ENCODE measurements at places on chromosomes 1 and 21.

DNA sequence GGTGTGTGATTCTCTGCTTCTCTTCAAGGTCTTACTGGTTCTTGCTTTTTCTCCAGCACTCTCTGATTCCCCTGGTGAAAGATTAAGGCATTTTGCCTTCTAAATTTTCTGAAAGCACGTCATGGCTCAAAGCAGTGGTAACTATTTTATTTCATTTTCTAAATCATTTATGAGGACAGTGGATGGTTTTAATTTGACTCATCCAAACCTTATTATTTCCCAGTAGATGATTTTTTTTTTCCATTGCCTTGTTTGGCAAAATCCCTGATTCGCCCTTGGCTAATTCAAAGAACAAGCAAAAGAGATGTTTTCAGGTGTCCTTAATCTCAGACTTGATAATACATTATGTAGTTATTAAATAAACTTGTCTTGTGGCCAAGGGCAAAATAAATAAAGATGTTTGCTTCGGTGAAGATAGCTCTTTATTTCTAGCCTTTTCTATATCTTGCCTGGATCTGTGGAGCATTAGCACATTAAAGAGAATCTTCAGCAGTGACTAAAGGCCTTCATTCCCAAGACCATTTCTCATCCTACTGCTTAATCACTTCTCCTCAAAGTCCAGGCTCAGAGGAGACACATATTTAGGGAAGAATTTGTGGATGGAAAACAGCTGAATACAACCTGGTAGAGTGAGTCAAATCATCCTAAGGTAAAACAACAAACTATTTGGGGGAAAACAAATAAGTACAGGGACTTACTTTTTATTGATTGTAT lies 359.8 kb downstream of the DUSP10 start:
- DNase-seq: no peak

DNA sequence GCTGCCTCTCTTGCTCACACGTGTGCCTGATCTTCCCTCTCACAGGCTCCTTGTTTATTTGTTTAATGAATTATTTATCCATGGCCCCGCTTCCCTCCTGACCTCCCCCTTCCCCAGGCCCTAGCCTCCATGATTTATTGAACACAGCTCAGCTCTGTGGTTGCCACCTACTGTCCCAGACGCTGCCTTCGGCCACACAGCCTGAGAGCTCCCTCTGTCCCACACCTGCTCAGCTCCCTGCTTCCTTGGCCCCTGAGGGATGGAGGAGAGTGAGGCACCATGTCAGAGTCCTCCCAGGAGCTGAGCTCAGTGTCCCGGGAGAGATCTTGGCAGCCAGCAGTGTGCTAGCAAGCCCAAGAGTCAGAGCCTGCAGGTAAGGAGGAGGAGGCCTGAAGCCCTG lies 3.1 kb upstream of the EFNA3 start:
- DNase-seq: no peak

GRCh38 chr1:8307628-8308027 lies 10.3 kb upstream of the SLC45A1 start:
- no peak for DNase-seq

GRCh38 chr1:55416164-55416842 lies 201.1 kb upstream of the USP24 start:
- no peak for DNase-seq

DNA sequence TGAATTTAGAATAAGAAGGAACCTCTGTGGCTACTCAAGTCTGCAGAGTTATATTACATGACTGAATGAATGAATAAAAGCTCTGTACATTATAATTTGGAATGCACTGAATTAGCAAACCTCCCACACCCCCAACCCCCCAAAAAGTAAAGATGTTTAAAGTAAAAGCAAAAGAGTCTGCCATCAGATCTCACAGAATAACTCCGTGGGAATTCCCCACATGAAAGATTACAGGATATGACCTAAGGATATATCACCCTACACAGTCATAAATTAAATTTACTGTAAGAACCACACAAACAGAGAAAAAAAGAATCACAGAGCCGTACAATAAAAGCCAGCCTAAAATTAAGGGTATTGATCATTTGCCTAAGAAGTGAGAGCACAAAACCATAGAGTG lies 587.3 kb downstream of the PTPRC start:
- peak; percentile 48 for DNase-seq

DNA sequence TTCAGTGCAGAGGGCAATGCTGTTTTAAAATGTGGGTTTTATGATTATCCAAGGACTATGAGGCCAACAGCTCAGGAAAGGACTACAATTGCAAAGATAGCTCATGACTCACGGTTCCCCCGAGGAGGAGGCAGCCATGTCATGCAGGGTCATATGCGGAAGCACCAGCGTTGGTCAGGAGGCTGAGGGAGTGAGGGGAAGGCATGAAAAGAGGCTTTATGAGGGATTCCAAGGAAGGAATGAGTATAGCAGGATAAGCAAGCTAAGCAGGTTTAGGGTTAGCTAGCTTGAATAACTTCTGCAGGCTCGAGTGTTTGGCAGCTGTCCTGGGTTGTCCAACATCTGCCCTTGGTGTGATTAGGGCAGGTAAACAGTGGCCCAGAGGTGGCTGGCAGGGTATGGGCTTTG lies 495.1 kb downstream of the SETD4 start:
- DNase-seq: no peak

- no peak for DNase-seq
Observed at GRCh38 chr1:42189931-42190853, 25.6 kb upstream of the GUCA2A start.

- no peak for DNase-seq
Observed at GRCh38 chr21:37908691-37909090, 7.6 kb downstream of the KCNJ6 start.

- DNase-seq: no peak
Observed at GRCh38 chr21:34744801-34745200, 76.0 kb downstream of the CLIC6 start.

GRCh38 chr1:89598450-89599331 lies 34.2 kb upstream of the LRRC8C start:
- DNase-seq: no peak

GRCh38 chr1:54485416-54485815 lies 62.6 kb upstream of the ACOT11 start:
- no peak for DNase-seq

- DNase-seq: no peak
Observed at GRCh38 chr1:154729031-154729442, 121.1 kb upstream of the ADAR start.

- no peak for DNase-seq
Observed at GRCh38 chr1:159851407-159851806, 11.1 kb downstream of the VSIG8 start.

GRCh38 chr1:66475940-66476339 lies 58.0 kb upstream of the SGIP1 start:
- DNase-seq: no peak

- DNase-seq: peak; percentile 62
Observed at GRCh38 chr1:110337704-110338308, 1.4 kb upstream of the RBM15 start.

DNA sequence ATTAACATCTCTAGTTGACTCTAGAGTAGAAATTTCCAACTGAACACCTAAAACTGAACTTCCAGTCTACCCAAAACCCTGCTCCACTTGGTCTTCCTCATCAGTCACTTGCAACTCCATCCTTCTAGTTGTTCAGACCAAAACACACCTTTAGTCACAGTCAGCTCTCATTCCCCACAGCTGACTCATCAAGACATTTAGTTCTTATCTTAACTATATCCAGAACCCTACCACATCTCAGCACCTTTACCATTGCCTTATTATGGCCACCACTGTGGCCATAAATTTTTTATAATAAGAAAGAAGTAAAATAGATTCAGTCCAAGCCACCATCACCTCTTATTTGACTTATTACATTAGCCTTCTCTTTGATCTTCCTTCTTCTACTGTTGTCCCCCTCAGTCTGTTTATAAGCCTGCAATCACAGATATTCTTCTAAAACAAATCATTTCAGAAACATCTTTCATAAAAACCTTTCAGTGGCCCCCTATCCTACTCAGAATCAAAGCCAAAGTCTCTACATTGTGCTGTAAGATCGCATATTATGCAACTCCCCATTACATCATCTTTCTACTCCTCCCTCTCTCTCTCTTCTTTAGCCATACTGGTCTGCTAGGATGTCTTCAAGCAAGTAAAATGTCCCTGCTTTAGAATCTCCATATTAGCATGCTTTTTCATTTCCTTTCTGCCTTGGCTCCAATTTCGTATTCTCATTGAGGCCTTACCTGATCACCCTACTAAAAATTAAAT lies 275.9 kb downstream of the LRRC40 start:
- no peak for DNase-seq

- DNase-seq: no peak
Observed at GRCh38 chr1:214076708-214077065, 88.9 kb downstream of the PROX1 start.

GRCh38 chr1:228259951-228260350 lies 52.1 kb downstream of the OBSCN start:
- DNase-seq: no peak

DNA sequence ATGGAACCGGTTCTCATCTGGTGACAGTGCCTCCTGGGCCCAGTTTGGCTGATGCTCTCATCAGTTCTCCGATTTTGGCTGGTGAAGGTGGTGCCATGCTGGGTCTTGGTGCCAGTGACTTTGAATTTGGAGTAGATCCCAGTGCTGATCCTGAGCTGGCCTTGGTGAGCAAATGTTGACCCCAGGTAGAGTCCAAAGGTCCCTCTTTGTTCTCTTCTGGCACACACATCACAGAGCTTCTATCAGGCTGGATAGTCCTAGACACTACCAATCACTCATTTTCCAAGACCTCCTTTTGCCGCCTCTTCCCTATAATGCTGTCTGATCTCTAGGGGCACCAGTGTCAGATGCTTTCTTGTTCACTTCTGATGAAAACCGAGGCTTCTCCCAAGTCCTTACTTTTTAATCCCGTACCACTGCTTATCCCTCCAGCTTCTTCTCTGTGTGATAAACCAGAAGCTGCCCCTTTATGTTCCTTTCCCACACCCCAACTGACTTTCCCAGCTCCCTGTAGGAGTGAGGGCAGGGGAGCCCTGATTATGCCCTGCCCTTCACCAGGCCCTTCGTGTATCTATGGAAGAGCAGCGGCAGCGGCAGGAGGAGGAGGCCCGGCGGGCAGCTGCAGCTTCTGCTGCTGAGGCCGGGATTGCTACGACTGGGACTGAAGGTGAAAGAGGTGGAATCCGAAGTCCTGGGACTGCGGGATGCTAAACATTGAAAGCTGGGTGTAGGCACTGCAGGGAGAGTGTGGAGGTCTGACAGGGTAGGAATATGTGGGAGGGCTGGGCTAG lies 11.1 kb downstream of the PSMD4 start:
- DNase-seq: no peak

DNA sequence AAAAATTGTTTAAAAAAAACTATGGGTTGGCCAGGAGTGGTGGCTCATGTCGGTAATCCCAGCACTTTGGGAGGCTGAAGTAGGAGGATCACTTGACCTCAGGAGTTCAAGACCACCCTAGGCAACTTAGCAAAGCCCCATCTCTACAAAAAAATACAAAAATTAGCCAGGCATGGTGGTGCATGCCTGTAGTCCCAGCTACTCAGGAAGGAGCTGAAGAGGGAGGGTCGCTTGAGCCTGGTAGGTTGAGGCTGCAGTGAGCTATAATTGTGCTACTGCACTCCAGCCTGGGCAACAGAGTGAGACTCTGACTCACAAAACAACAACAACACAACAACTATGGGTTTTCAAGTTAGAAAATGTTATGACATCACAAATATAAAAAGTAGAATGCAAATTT lies 16.4 kb downstream of the SLAMF7 start:
- DNase-seq: no peak

DNA sequence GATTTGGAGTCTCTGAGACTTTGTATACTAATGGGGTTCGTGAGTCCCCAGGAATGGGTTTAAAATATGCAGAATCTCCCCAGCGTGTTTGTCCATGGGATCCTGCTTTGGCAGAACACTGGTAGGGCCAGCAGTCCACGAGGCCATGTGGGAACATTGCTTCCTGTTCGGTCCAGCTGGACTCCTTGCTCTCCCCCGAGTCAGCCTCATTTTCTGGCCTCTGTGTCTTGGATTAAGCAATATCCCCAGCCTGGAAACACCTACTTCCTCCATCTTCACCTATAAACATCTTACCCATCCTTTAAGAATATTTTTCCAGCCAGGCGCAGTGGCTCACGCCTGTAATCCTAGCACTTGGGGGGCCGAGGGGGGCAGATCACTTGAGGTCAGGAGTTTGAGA lies 142.4 kb downstream of the NAV1 start:
- no peak for DNase-seq

DNA sequence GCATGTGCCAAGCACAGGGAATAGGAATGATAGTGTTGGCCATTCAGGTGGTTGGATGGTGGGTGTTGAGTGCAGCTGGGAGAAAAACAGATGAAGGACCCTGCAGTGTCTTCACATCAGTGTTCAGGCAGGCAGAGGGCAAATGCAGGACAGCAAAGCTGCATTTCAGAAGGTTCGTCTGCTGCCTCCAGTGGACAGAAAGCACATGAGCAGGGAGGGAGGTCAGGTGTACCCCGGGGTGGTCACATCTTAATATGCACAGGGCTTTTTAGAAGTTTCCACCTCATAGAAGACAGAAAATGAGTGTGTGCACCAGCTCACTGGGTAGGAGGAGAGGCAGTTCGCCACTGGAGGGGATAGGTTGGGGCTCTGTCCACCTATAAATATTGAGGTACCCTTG lies 184.9 kb downstream of the SLC35F3 start:
- DNase-seq: no peak

DNA sequence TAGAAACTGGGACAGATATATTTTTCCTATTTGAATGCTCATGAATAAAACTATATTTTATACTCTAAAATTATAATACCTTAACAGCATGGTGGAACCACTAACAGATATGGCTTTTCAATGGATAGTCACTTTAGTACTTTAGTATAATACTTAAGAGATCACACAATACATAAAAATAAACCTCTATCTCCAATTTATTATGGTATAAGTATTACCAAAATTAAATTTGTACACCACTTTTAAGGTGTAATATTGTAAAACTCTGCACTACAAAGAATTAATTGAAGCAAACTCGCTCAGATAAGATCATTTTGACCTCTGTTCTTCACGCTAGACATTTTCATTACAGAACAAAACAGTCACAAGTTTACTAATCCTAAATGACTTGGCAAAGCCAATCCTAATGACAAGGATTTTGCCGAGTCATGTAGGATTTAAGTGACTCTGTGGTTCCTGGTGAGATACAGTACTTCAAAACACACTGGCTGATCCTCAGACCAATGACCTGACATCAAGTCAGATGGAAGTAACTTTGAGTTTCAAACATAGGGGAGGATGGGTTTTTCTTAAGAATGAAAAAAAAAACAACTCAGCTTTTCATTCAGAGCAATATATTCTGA lies 200.6 kb downstream of the SMYD3 start:
- DNase-seq: no peak

DNA sequence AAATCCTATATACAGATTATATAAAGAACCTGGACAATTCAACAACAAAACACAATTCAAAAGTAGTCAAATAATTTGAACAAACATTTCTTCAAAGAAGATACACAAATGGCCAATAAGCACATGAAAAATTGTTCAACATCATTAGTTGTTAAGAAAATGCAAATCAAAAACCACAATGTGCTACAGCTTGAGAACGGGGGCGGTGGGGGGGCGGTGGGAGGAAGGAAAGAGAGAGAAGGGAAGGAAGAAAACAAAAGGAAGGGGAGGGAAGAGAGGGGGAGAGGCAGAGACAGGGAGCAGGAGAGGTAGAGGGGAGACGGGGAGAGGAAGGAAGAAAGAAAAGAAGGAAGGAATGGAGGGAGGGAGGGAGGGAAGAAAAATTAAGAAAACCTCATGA lies 44.1 kb downstream of the ASH1L start:
- no peak for DNase-seq

All from stimulated activated CD4-positive, alpha-beta T cell treated with anti-CD3 and anti-CD28 coated beads, Interleukin-15, amount 100 ng/mL, for 24 hours (primary cell).